8988T (cell line): ENCODE measurements at places on chromosomes 12 and 14.

DNA sequence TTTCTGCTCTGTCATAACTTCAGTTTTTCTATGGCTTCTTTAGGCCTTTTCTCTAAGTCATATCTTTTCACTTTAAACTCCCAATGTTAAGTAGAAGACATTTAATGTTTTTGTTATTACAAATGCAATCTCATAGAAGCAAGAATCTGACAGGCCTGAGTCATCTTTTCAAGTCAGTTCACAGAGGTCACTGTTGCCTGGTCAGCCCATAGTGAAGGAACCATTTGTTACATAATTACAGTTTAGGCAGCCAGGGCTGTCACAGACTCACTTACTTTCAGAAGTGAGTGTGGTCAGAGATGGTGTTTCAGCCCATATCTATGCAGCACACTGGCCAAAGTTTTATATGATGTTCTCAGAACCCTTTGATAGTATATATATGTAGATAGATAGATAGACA lies 46.5 kb downstream of the CCER1 start:
- DNase-seq: no peak

GRCh38 chr12:12909228-12909994 lies 18.0 kb downstream of the GPRC5A start:
- DNase-seq: no peak

GRCh38 chr12:108379823-108380222 lies 40.7 kb upstream of the CMKLR1 start:
- no peak for DNase-seq

GRCh38 chr14:96567289-96567899 lies 65.2 kb downstream of the PAPOLA start:
- no peak for DNase-seq
